ENCODE measurements at places on chromosomes 3 and 15.

GRCh38 chr15:91192285-91192684, 92.2 kb downstream of the SV2B start:
- DNase-seq = no peak

- no peak for DNase-seq
Observed at GRCh38 chr3:113783463-113783862, 36.6 kb downstream of the ATP6V1A start.

DNA sequence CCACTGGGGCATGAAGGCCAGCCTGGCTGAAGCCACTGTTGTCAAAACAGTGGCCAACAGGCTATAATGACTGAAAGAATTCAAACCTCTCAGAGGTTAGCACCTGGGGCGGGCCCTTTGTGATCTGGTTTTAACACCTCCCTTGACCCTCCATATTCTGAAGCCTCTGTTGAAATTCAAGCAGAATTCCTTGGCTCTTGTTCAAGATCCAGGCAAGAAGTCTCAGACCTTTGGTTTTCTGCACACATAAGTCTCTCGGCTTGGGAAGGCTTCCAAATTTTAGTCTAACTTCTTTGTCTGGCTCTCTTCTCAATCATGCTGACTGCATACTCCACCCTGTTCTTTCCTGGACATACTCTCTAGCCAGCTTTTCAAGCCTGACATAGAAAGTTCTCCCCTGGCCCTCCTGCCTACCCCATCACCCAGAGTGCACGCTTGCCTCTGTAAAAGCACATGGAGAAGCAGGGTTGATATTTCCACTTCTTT, 144.5 kb downstream of the PDZRN3 start:
- DNase-seq = no peak

DNA sequence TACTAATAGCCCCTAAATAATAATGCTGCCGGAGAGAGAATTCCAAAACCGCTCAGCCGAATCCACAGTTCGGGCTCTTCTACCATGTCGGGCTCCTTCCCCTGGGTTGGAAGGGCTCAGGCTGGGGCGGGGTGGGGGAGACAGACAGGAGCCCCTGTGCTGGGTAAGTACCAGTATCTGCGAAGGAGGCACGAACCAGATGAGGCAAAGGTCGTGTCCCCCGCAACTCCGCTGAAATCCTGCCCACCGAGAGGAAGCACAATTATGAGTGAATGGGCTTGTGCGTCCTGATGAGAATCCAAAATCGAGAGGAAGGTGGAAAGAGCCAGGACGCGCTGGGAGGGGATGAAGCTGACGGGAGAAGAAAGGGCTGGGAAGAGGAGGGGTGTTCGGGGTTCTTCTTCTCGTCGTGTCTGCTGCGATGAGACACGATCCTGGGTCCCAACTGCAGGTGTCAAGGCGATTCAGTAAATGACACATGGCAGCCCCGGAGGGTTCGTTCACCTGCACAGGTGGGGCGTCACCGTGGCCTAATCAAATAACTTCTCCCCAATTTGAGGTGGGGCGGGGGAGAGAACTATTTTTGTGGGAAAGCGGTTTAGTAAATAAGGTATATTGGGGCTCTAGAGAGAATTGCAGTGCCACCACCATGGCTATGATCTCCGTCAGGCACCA, 707 bp upstream of the FAM81A start:
- DNase-seq = peak; percentile 37

- DNase-seq = no peak
Observed at GRCh38 chr15:83769411-83769999, 115.6 kb downstream of the ADAMTSL3 start.

GRCh38 chr3:33525232-33525631, 85.0 kb upstream of the UBP1 start:
- no peak for DNase-seq

DNA sequence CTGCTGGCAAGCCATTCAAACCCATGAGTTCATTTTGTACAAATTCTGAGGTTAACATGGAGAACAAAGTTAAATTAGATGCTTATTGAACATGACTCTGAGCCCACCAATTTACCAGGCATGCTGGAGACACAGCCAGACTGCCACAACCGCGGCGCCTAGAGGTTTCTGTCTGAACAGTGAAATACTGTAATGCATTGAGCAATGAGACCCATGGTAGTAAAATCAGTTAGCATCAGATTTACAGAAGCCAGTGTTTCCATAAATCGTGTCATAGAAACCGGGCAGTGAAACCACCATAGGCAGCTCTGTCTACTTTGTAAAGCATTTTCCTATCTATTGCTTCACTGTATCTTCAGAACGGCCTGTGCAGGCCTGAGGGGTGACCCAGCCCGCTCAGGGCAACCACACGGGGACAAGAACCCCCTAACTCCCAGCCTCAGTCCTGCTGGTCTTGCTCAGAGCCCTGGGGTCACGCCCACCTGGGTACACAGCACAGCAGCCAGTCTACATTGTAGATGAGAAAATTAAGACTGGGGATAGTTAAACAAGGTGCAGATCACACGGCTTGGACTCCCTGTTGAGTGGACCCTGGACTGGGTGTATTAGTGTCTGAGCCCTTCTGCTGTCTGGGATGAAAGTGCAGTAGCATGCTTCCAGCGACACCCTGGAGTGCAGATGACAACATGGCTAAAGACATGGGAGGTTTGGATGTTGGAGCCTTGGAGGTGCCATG, 44.2 kb downstream of the MGLL start:
- no peak for DNase-seq

- DNase-seq = peak; percentile 45
Observed at GRCh38 chr3:39808467-39809180, 785 bp upstream of the MYRIP start.

- DNase-seq = no peak
Observed at GRCh38 chr3:98433764-98434163, 29.2 kb upstream of the OR5K1 start.

GRCh38 chr15:66907826-66908743, 157.3 kb upstream of the SMAD3 start:
- DNase-seq = peak; percentile 53

DNA sequence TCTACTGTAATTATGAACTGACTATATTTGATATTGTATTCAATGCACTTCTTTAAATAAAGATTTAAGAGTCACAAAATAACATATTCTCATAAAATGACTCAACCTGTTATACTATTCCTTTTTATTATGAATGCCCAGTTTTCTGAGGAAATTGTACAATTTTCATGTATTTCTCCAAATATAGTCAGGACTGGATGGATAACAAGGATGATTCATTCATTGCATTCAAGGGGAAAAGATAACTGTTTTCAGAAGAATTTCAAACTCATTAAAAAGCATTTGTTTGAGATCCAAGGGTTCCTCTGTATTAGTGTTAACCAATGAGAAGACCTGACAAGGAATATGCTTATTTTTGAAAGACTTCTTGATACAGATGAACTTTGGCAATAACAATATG, 163.7 kb downstream of the MEIS2 start:
- no peak for DNase-seq

DNA sequence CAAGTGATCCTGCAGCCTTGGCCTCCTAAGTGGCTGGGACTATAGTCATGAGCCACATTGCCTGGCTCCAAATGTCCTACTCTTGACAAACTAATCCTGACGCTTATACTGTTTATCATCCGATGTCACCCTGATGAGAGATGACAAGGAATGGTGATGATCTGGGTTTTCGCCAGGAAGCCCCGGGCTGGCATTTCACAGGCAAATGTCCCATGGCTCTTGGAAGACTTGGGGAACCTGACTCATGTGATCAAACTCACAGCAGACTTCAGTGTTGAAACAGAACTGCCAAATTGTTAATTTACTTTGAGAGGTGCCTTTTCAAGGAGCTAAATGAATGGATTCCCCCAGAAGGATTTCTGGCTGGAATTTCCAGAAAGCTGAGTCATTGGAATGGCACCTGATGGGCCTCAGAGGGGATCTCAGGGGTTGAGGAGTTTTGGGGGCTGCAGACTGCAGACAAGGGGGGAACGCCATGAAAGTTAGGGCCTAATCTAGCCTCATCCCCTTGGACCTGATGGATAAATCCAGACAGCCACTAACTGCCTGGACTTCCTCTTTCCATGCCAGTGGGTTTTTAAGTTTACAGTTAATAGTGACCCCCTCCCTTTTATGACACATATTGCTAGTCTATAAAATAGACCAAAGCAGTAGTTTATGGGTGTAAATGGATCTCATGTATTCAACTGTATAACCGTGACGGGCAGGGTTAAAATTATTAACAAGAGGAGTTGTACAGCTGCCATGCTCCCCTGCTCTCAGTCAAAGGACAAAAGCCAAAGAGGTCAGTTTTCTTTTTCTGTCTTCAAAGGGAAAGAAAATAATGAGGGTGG, 146.6 kb downstream of the CHSY1 start:
- DNase-seq = no peak

GRCh38 chr15:85616549-85617110, 178.1 kb downstream of the KLHL25 start:
- no peak for DNase-seq

DNA sequence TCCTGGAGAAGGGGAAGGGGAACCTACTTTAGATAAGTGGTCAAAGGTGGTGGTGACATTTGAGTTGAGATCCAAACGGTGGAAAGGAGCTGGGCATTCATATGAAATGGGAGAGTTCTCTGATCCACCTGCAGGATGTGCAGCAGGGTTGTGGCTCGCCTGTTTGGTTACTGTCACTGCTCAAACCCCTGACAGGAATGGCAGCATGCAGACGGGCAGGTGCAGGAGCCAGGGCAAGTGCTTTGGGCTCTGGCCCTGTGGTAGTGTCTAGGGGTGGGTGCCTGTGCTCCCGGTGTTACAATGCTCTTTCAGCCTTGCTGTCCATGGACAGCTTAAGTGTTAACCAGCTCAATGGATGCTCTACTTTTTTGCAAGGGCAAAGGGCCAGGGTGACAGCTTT, 18.5 kb downstream of the PAQR9 start:
- DNase-seq = no peak

- no peak for DNase-seq
Observed at GRCh38 chr3:62445275-62445674, 71.9 kb upstream of the FEZF2 start.

- DNase-seq = no peak
Observed at GRCh38 chr3:8658306-8659212, 14.0 kb upstream of the SSUH2 start.

GRCh38 chr15:100558771-100559254, 30.1 kb upstream of the CERS3 start:
- DNase-seq = no peak

DNA sequence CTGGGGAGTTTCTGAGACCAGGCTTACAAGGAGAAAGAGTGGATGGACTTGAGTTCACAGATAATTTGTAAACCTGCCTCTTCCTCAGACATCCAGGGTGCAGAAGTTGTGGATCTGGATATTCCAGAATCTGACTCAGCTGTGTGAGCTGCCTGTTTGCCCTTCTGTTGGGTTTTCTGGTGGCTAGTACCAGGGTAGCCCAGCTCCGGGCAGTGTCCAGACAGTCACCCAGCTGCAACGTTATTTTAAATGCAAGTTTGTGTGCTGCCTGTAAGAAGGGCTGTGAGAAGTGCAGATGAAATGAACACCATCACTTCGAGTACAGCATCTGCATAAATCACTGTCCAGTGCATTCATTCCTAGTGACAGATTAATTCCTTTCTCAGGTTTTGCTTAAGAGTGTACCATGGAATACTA, 1053.0 kb downstream of the TUSC7 start:
- DNase-seq = no peak

DNA sequence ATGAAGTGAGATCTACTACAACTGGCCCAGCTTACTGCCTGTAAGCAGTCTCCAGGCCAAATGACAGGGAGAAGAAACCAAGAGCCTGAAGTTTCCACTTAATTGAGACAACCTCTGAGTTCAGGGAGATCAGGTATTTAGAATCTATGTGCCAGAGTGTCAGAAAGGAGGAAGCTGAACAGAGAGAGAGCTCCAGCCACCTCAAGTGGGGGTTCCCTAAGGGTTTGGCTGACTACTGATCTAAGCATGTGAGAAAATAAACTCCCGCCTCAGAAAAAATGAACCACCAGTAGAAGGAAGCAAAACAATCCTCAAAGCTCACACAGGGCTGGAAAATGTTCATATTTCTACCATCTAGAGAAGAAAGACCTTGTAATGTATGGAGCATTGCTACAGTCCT, 25.0 kb downstream of the ADAM10 start:
- peak; percentile 22 for DNase-seq

GRCh38 chr3:101212730-101213129, 107.6 kb downstream of the IMPG2 start:
- DNase-seq = no peak

- DNase-seq = no peak
Observed at GRCh38 chr3:189458528-189458927, 172.7 kb upstream of the TP63 start.

DNA sequence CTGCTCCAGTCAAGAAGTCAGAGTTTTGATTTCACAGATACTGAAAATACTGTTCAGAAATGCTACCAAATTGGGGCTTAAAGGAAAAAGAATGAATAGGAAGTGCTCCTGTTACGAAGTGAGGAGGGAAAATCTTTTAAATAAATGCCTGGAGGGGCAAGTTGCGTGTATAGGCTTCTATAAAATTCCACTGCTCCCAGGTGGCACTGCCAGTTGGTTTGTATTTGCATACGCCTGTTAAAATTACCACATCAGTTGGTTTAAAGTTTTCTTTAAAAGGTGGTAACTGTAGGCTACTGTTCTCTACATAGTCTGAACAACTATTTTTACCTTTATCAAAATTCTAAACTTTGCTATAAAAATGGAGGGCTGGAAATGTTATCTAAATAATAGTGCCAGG, 123.5 kb downstream of the DLG1 start:
- no peak for DNase-seq

DNA sequence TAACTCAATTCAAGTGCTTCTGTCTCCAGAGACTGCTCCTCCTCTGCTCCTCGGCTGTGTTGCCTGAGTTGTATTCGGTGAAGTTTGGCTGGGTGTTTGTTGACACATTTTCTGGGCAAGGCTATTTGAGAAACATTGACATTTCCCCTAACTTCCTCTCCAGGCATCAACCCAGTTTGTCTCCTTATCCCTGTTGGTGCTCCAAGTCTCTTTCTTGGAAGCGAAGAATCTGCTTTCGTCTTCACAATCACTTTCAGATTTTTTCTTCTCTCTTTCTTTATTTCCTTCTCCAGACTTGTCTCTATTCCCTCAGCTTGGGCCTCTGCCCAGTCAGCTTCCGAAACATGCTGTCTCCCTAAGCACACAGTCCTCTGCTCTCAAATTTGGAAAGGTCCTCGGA, 84.7 kb downstream of the ETV5 start:
- no peak for DNase-seq

DNA sequence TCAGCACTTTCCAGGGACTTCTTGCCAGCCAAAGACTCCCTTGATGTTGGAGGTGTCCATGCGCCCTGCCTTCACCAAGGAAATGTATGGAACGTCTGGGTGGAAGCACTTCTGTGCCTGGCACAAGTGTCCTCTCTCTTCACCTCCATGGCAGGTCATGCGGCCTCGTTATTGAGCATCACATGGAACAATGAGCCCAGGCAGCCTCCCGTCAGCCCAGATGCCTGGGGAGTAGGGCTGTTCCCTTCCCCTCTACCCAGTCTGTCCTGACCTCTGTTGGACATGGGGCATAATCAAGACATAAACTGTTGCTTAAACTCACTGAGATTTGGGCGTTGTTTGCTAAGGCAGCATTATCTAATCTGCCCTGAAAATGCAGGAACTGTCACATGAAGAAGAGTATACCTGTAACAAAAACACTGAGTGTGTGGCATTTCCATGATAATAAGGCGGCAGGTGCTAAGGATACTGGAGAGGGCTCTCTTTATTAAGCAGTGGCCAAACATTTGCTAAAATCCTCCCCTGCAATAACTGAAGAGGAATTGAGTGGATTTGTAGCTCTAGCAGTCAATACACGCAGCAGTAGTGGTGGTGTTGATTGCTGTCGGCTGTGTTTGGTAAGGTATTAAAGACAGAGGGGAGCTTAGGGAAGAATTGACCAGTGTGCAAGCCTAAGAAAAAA, 338.2 kb upstream of the ATP10A start:
- no peak for DNase-seq

GRCh38 chr3:128133273-128133883, 9.8 kb upstream of the RUVBL1 start:
- no peak for DNase-seq

- no peak for DNase-seq
Observed at GRCh38 chr3:29514170-29514569, 233.3 kb downstream of the RBMS3 start.

Measured in D341Med (cell line).